ENCODE measurements at places on chromosomes 12 and 14.

DNA sequence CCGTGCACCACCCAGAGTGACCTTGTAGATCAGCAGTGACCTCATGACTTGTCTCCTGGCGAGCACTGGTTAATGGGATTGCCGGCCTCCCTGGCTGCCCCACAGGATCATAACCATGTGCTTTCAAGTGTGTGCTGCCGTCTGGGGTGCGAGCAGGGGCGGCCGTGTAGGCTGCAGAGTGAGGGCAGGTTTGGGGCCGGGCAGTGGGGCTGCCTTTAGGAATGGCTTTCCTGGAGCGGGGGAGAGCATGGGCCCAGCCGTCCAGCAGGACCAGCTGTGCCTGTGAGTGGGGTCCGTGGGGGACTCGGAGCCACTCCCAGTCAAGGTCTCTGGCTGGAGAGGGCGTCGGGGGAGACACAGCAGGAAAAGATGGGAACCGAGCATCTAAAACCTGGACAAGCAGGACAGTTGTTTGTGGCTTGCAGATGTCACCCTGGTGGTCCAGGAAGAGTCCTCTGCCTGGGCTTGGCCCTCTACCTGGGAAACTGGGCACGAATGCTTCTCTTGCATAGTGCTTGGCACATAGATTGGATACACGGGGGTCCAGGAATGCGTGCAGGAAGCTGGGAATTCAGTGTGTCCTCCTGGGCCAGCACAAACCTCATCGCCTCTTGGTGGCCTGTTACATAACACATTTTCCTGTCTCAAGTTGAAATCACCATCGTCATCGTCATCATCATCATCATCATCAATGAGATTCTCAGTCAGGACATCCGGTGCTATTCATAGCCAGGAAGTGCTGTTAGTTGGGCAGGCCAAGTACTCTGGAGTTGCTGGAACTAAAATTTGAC is 96.0 kb downstream of the ADGRD1 start:
- DNase-seq: no peak

GRCh38 chr12:31362759-31363415 is 36.9 kb upstream of the SINHCAF start:
- no peak for DNase-seq

GRCh38 chr12:38116968-38117367 is 199.6 kb upstream of the ALG10B start:
- no peak for DNase-seq

- DNase-seq: no peak
These were observed 45.3 kb downstream of the BEGAIN start for GRCh38 chr14:100541621-100542560.

DNA sequence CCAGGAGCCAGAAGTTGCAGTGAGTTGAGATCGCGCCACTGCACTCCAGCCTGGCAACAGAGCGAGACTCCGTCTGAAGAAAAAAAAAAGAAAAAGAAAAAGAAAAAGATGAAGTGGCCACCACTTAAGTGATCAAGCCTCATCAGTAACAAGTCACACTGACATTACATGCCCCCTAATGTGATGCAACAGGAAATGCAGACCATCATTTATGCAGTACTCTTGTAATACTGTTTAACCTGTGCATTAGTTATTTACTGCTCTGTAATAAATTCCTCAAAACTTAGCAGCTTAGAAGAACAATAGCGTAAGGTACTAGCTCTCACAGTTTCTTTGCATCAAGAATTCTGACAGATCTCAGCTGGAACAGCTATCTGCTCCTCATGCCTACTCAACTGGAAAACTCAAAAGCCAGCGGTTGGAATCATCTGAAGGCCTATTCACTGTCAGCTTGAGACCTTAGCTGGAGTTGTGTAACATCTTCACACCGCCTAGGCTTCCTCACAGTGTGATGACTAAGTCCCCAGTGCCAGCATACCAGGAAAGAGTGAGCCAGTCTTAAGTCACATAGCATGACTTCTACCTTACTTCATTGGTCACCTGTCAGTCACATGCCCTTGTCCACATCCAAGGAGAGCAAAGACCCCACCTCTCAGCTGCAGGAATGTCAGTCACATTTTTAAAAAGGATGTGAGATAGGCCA is 31.5 kb downstream of the EPS8 start:
- DNase-seq: no peak

- DNase-seq: no peak
These were observed 33.7 kb upstream of the TTC7B start for GRCh38 chr14:90849787-90850444.

DNA sequence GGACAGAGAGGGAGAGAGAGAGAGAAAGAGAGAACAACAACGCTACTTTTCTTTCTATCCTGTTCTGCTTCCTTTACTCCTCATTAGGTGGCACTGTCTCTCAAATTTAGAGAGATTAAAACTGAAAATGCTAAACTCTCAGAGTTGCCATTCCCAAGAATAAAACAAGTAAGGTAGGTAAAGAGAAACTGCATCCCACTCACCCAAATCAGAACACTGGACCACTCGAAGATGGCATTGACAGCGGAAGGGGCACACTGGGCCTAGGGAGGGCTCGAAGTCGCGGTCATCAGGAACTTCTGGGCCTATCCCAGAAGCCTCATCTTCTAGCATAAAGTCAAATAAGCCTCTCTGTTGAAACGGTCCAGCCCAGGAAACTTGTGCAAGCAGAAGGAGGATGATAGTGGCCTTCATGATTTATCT is 4.5 kb downstream of the DCN start:
- DNase-seq: no peak

DNA sequence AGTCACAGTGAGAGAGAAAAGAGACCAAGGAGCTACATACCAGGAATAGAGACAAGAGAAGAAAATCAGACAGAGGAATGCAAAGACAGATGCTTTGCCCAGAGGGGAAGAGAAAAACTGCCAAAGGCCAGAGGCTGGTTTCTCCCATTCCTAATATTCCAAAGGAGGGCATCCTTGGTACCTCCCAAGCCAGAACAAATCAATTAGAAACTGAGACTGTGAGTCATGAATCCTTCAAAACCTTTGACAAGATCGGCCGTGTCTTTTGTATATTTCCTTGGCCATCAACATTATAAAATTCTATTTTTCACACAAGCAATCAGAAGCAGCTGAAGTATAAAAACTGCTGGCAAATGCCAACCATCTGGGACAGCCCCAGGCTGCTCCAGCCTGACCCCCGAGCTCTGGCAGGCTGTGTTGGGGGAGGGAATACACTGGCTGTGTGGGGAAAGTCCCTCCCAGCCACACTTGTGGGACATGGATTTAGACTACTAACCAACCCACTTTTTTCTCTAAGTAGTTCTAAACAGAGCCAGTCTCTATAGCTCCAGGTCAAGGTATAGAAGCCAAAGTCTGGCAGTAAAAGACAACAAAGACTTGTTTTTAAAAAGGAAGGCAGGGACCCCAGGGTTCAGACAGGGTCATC is 13.7 kb downstream of the POMT2 start:
- DNase-seq: no peak

GRCh38 chr12:97639702-97640101 is 177.1 kb downstream of the RMST start:
- no peak for DNase-seq

DNA sequence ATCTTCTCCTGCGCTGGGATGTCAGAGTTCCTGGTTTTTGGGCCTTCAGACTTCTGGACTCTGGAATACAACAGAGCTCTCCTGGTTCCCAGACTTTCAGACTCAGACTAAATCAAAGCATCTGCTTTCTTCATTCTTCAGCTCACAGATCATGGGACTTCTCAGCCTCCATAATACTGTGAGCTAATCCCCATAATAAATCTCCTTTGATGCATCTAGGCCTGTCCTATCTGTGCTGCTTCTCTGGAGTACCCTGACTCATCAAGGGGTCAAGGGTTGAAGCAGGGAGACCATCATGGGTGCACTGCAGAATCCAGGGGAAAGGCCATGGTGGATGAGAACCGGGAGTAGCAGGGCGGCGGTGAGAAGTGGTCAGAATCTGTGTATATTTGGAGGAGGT is 1094.1 kb upstream of the TMEM132C start:
- no peak for DNase-seq

DNA sequence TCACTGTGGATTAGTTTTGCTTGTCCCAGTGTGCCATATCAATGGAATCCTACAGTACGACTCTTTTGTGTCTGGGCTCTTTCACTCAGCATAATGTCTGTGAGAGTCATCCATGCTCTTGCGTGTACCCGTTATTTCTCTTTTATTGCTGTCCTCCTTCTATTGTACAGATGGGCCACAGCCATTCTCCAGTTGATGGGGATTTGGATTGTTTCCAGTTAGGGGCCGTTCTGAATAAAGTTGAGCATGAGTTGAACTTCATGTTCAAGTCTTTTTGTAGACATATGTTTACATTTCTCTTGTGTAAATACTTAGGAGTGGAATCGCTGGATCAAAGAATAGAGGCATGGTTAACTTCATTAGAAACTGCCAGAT is 38.3 kb downstream of the MYO1H start:
- no peak for DNase-seq

- DNase-seq: no peak
These were observed 81.0 kb upstream of the PLEKHG7 start for GRCh38 chr12:92621833-92622232.

GRCh38 chr12:106758349-106759110 is 16.0 kb upstream of the RIC8B start:
- DNase-seq: no peak

Measured in NCI-H1436 treated with DMSO at 0.1 percent for 48 hours (cell line).